ENCODE measurements at places on chromosomes 5 and 9.

DNA sequence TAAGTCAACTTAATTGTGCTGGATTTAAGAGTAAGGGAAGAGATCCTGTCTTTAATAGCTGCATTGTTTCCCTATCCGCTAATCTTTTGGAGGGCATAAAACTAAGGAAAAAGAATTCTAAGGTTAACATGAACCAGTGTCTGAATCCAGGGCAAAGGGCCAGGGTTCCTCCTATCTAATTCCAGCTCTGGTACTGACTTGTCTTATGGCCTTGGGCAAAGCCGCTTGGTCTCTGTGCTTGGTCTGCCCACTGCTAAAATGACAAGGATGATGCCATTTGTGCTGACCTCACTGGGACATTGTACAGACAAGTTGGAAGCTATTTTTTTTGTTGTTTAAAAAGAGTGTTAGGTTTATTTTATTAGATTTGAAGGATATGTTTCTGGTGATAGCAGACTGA lies 334.7 kb upstream of the PIK3R1 start:
- no peak for DNase-seq

DNA sequence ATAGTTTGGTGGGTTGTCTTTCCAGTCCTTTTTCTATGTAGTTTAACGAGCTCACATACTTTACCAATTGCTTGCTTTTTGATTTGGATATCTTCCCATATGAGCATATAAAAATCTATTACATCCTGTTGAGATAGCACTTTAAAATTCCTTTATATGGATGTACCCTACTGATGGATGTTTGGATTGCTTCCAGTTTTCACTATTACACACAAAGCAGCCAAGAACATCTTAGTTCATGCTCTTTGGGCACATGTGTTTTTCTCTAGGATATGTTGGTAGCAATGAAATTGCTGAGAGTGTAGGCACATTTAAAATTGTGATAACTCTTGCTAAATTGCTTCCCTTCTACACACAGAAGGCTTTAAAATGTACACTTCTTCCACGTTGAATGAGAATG lies 56.1 kb upstream of the NTRK2 start:
- DNase-seq: no peak

DNA sequence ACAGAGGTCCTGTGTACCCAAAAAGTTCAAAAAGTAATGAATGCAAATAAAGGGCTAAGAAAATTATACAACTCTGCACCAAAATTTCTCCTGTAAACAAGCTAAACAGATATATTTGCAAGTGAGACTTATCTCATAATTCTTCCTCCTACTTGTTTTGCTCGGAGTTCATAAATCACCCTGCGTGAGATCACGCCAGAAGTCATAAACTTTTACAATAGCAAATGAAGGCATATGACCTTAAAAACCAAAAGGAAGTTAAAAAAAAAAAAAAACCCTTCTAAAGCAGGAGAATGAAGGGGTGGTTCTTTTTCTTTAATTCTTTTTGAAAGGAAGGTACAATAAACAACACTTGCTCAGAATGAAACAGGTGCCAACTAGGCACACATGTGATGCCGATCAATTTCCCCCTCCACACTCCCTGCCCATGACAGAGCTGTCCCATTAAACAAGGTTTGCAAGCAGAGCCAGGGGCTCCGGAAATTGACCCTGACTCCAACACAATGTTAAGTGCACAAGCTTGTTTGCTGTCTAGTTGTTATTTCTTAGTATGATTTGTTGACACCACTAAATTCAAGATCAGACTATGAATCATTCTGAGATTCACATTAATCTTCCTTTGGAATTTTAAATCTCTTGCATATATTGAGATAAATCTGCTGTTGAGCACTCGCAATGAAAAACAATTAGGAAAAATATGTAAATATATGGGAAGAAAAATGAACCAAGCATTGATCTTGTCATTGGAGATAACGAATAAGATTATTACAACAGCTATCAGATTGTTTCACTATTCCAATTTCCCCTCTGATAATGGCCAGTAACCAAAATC lies 46.3 kb downstream of the DROSHA start:
- DNase-seq: no peak

GRCh38 chr5:127079994-127080491 lies 6.7 kb upstream of the C5orf63 start:
- no peak for DNase-seq

DNA sequence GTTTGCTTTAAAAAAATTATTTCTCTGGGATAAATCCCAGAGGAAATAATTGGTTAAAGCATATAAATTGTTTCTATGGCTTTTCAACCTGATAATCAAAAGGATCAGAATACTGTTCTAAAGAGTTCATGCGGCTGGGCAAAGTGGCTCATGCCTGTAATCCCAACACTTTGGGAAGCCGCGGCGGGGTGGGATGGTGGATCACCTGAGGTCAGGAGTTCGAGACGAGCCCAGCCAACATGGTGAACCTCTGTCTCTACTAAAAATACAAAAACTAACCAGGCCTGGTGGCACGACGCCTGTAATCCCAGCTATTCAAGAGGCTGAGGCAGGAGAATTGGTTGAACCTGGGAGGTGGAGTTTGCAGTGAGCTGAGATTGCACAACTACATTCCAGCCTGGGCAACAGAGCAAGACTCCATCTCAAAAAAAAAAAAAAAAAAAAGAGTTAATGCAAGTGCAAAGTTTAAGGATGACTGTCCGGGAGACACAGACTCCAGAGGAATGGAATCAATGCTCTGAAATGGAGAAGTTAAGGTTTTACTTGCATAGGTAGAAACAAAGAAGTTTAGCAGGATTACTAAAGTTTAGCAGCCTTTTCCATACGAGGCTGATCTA lies 16.6 kb upstream of the GRHPR start:
- no peak for DNase-seq

Data from activated CD4-positive, alpha-beta T cell treated with anti-CD3 and anti-CD28 coated beads for 1 hour (primary cell).